Right ventricle myocardium inferior (tissue), 1 donor: ENCODE measurements at places on chromosomes 5 and 9. TPM values are rescaled to one million over a fixed set of nuclear protein-coding genes. Genes with fewer than 3 reads are reported as not detected.

The GFI1B gene
- total RNA-seq: 0.43 TPM

The PCDHB14 gene
- total RNA-seq: 4.1 TPM

The TCF7 gene
- 2.8 TPM for total RNA-seq

The TDRD7 gene
- total RNA-seq: 8.7 TPM

The MSX2 gene
- total RNA-seq: 1.4 TPM

The MEIKIN gene
- not detected for total RNA-seq

The SAPCD2 gene
- total RNA-seq: 0.22 TPM

The ARHGEF28 gene
- 1.9 TPM for total RNA-seq

The MEF2C gene
- 46.7 TPM for total RNA-seq
